Hematopoietic multipotent progenitor cell treated with erythropoietin and hydrocortisone succinate and interleukin-3 and kit ligand, for 15 days (in vitro differentiated cells): ENCODE measurements at places on chromosomes 4 and X.
A peak's percentile ranks its signal among the peaks of the same experiment; 100 is the strongest.

- DNase-seq: no peak
These were observed 444 bp downstream of the FREM3 start for GRCh38 chr4:143700046-143700415.

GRCh38 chr4:10589321-10589720, 95.2 kb downstream of the CLNK start:
- no peak for DNase-seq

DNA sequence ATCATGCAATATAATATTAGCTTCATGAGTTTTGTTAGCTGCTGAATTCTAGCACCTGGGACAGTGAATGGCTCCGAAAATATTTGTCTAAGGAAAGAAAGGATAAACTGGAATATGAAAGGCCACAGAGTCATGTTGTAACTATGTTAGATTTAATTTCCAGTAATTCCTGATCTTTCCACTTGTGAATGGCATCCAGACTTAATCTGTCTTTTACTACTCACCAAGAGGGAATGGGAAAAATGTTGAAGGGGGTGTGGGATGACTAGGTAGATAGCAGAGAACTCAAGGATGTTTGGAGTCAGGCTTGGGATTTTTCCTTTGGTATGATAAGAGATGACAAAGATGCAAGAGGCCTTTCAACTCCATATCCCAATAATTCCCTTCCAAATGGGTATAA, 9.4 kb downstream of the ADH6 start:
- no peak for DNase-seq

DNA sequence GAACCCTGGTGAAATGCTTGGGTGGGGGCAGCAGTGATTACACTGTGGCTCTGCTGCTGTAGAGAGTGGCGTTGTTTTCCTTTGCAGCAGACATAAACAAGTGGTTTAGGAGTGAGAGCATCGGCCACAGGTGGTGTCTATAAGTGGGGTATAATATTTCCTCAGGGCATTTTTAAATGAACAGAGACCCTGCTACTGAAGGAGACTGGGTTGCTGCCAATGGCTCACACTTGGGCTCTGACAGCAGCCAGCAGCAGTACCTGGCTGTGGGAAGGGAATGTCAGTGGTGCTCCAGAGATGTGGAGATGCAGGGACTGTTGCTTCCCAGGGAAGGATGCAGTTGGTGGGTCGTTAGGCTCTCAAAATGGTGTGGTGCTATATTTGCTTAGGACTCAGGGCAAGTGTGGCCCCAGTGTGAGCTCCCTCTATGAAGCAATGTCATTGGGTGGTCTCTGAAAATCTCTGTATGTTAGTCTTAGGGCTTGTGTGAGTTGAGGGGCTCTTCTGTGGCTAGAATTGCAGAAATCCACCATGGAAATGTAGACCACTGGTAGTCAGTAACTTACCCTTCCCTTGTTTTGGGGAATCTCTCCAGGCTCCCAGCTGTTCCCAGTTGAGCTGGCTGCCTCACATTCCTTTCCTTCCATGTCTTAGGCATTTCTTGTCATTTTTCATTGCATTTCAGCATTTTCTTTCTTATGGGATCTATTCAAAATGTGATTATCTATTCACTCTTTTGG, 1023.0 kb upstream of the GRID2 start:
- no peak for DNase-seq

- DNase-seq: no peak
These were observed 173.8 kb downstream of the AR start for GRCh38 chrX:67717571-67717970.

- DNase-seq: peak; percentile 3
These were observed 84.3 kb upstream of the CLDN34 start for GRCh38 chrX:9882669-9883446.

- no peak for DNase-seq
These were observed 17.7 kb downstream of the PPP2R3B start for GRCh38 chrX:368811-369562.

GRCh38 chrX:112147206-112147605, 64.6 kb upstream of the TRPC5 start:
- no peak for DNase-seq

DNA sequence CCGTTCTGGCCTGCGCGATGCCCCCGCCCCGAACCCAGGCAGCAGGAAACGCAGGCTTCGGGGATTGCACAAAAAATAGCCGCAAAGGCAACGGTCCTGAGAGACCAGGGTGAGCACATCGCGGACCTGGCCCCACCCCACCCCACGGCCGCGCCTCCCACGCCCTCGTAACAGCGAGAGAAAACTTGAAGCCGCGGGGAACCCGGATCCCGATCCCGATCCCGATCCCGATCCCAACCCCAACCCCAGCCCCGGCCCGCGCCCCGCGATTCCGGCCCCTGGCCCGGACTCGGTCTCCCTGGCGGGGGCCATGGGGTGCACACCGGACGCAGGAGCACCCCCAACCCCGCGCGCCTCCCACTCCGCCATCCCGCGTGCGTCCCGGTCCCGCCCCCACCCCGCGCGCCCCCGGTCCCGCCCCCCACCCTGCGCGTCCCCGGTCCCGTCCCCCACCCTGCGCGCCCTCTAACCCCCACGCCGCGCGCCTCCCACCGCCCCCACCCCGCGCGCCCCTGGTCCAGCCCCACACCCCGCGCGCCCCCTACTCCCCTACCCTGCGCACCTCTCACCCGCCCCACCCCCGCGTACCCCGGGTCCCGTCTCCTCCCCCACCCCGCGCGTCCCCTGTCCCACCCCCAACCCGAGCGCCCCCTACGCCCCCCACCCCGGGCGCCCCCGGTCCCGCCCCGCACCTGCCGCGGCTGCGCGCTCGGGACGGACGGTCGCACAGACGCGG, 29.0 kb downstream of the NOP14 start:
- DNase-seq: peak; percentile 15

DNA sequence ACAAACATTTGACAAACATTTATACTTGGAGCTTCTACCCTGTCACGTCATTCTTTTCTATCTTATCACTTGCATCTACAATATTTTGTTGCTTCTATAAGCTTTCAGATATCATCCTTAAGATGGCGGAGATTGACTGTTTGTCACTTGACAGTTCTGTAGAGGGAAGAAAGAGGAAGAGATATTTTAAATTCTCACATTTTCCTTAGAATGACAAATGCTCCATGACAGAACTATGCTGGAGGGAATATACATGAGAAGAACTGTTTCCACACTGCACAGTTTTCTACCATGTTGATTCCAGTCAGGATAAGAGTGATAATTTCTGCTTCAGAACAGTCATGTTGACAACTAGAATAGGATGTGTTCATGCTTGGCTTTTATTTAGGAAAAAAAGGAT, 29.7 kb downstream of the FAM133A start:
- no peak for DNase-seq

- no peak for DNase-seq
These were observed 72.5 kb downstream of the JADE3 start for GRCh38 chrX:46984705-46985104.

DNA sequence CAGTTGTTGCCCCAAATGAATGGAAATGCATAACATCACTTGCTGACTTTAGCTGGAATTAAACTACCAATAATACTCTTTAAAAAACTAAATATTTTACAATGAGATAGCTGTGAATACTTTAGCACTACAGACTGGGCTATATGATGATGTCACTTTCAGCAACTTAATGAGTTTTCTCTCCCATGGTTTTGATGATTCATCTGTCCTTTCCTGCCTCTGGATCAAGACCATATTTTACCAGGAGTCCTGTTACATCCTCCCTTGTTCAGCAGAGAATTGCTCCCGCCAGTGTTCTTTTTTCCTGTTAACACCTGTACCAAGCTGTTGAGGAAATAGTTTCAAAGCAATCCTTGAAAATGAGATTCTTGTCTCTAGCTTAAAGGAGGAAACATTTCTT, 543.0 kb downstream of the SPRY1 start:
- no peak for DNase-seq

DNA sequence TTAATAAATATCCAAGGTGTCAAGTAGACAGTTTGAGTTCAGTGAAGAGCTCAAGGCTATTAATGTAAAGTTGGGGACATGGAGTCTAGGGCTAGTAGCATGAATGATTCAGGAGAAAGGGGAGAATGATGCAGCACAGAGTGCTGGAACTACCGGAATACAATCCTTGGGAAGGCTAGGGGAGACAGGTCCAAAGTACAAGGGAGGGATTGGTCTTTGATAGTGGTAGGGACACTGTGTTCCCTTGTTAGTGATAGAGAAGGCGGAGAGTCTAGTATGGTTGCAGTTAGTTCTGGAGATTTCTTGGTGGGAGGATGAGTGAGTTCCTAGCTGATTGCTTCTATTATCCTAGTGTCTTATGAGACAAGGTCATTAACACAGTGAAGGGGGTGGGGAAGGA, 8.7 kb downstream of the GCNA start:
- no peak for DNase-seq

DNA sequence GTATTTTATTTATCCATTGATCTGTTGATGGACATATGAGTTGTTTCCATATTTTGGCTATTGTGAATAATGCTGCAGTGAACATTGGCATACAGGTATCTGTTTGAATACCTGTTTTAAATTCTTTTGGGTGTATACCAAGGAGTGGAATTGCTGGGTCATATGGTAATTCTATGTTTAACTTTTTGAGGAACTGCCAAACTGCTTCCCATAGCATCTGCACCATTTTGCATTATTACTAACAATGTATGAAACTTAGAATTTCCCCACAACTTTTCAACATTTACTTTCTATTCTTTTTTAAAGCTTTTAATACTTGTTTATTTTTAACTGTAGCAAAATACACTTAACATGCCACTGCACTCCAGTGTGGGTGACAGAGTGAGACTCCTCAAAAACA, 57.0 kb upstream of the MSN start:
- no peak for DNase-seq

GRCh38 chr4:24638396-24638875, 54.1 kb upstream of the DHX15 start:
- no peak for DNase-seq

DNA sequence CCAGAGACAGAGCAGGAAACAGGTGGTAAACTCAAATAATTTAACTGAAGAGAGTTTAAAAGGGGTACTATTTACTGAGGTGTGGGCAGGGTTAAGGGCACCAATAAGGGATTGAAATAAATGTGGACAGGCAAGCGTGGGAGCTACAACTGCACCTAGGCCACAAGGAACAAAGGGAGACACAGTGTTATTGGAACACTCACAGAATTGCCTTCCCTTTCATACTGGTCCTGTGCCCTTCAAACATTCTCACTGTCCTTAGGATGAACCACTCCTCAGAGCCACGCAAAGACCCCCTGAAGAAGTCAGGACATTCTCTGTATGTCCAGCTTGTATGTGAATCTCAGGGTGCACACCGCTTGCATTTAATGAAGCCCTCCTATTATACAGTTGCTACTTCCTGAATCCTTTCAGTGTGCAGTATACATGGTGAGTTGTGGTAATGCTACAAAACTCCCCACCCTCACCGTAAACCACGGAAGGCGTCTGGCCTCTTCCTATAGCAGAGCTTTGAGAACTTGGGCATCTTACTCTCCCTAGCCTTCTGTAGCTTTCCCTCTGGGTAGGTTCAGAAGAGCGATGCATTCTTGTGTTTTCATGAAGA, 9.6 kb upstream of the MRPL1 start:
- no peak for DNase-seq

GRCh38 chr4:135963009-135963408, 1569.3 kb downstream of the PCDH18 start:
- no peak for DNase-seq

DNA sequence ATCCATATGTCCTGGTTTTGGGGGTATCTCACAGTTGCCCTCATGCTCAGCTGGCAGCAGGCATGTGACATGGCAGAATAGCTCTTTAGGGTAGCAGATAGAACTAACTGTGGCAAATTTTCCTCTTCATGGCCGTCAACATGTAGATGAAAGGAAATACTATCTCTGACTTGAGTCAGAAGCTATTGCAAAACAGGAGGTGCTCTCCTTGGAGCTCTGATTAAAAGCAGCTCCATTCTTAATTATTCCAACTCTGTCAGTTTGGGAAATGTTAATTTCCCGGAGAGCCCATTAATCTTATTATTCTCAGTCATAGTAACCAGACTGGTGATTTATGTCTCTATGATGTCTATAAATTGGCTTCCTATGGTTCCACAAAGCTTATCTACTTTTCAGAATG, 18.2 kb downstream of the IL13RA1 start:
- no peak for DNase-seq

DNA sequence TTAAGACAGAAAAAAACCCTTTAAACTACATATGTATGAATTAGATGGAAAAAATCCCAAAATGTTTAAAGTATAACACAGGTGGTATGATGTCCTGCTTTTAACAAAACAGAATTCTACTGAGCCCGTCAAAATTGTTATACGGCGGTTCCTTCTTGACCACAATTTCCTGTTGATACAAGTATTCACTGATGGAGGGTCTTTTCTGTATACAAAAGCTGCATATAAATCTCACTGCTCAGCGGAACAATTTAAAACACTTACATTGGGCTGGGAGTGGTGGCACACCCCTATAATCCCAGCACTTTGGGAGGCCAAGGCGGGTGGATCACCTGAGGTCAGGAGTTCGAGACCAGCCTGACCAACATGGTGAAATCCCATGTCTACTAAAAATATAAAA, 62.4 kb downstream of the RPS6KA3 start:
- DNase-seq: no peak
